ENCODE measurements at places on chromosomes 1 and 21. TPM values are rescaled to one million over a fixed set of nuclear protein-coding genes. Genes with fewer than 3 reads are reported as not detected.

Gene FABP3
- 65.5 TPM for polyA plus RNA-seq

Gene RIT1
- polyA plus RNA-seq: 52.5 TPM

Gene DCST1
- 0.37 TPM for polyA plus RNA-seq

Gene SIM2
- polyA plus RNA-seq: 28.3 TPM

Gene AKR7A3
- polyA plus RNA-seq: 0.90 TPM

Gene FUCA1
- polyA plus RNA-seq: 48.2 TPM

Gene OR2T11
- polyA plus RNA-seq: not detected

Measured in left renal pelvis (tissue), 4 donors.